ENCODE measurements at places on chromosomes 5 and 9.

GRCh38 chr5:180233729-180234128, 24.7 kb upstream of the RASGEF1C start:
- DNase-seq = no peak

GRCh38 chr5:23977997-23978396, 470.6 kb downstream of the PRDM9 start:
- DNase-seq = peak; percentile 73

DNA sequence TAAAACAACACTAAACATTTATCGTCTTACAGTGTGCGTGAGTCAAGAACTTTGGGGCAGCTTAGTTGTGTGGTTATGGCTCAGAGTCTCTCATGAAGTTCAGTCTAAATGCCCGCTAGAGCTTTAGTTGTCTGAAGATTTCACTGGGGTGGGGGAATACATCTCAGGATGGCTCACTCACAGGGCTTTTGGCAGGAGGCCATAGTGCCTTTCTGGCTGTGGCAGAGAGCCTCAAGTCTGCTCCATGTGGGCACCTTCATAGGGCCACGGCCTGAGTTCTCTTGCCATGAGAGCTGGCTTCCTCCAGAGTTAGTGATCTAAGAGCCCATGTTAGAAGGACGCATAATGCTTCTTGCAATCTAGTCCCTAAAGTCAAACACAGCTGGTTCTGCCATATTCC, 258.8 kb upstream of the NUDT12 start:
- DNase-seq = no peak

DNA sequence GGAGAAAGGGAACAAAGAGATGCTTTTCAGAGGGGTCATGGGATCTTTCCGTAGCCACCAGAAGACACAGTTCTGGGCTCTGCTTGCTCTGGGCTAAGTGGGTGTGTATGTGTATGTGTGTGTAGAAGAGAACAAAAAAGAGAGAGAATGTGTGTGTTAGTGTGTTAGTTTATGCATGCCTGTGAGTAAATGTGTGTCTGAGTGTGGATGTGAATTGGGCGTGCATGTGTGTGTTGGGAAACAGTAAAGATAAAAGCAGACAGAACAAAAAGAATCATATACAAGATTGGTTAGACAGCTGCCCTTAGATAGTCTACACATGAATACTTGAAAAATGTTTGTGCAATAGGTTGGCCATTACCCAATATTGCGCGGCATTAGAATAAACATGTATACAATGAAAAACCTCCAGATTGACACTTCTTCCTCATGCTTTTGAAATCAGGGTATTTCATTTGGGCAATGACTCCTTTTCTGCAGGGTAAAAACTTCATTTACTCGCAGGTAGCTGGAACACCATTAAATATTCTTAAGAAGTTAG, 36.5 kb upstream of the HSPA9 start:
- no peak for DNase-seq

- DNase-seq = no peak
These were observed 1371.0 kb upstream of the CDH6 start for GRCh38 chr5:29822521-29822920.

DNA sequence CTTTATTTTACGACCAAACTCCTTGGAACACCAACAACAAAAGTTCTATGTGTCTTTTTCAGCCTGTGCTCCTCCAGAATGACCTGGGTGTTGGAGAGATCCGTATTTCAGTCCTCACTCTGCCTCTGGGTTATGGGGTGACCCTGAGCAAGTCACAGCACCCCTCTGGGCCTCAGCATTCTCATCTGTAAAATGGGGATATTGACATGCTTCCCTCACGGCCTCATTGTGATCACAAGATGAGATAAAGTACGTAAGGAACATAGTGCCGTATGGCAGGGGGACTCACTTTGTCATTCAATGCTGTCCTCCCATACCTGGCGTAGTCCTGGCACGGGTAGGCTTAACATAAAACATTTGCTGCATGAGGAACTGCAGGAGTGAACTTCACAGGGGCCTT, 123.0 kb upstream of the HAND1 start:
- DNase-seq = no peak

GRCh38 chr5:142512043-142513042, 173.5 kb downstream of the FGF1 start:
- no peak for DNase-seq

GRCh38 chr5:146213210-146213826, 9.9 kb downstream of the RBM27 start:
- no peak for DNase-seq

- no peak for DNase-seq
These were observed 155.0 kb downstream of the GLIS3 start for GRCh38 chr9:4144869-4145268.

GRCh38 chr5:128774605-128775004, 190.7 kb upstream of the SLC27A6 start:
- no peak for DNase-seq

GRCh38 chr9:87878989-87879511, 3.6 kb upstream of the SPATA31E1 start:
- DNase-seq = no peak

- DNase-seq = no peak
These were observed 59.0 kb upstream of the UBAC1 start for GRCh38 chr9:136020206-136020605.

- no peak for DNase-seq
These were observed 163.3 kb upstream of the IER5L start for GRCh38 chr9:129341171-129341986.

- DNase-seq = no peak
These were observed 11.5 kb upstream of the BOD1 start for GRCh38 chr5:173627860-173628392.

Data from WTC11 (cell line).